ENCODE measurements at places on chromosomes 16 and 17.

DNA sequence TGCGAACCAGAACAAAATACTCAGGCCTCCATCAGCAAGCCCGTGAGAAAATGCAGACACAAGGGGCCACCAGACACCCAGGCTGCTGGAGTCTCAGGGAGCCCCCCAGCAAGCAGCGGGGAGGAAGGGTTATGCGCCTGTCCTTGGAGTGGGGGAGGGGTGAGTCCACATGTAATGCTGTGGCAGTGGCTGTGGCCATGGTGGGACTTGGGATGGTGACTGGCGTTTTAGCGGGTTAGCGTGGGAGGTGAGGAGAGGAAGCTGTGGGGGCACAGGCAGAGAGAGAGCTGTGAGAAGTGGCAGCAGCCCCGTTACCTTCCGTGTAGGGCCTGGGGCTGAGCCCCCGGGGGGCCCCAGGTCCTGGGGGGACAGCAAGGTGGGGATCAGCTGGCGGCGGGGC, 58.3 kb downstream of the SRCIN1 start:
- no peak for DNase-seq

DNA sequence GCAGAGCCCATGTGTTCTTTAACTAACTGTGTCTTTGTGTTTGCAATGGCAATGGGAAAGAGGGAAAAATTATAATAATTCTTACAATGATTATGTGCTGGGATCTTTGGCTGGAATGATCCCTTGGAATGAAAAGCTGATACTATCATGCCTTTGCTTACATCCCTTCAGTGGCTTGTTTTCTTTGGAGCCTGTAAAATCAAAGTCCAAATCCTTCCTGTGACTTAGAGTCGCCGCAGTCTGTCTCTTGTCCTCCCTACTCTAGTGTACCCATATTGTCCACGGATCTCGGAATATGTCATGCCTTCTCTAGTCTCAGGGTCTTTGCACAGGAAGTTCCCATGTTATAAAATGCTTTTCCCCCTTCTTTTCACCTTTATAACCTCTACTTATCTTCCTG, 111.7 kb upstream of the MAF start:
- no peak for DNase-seq

DNA sequence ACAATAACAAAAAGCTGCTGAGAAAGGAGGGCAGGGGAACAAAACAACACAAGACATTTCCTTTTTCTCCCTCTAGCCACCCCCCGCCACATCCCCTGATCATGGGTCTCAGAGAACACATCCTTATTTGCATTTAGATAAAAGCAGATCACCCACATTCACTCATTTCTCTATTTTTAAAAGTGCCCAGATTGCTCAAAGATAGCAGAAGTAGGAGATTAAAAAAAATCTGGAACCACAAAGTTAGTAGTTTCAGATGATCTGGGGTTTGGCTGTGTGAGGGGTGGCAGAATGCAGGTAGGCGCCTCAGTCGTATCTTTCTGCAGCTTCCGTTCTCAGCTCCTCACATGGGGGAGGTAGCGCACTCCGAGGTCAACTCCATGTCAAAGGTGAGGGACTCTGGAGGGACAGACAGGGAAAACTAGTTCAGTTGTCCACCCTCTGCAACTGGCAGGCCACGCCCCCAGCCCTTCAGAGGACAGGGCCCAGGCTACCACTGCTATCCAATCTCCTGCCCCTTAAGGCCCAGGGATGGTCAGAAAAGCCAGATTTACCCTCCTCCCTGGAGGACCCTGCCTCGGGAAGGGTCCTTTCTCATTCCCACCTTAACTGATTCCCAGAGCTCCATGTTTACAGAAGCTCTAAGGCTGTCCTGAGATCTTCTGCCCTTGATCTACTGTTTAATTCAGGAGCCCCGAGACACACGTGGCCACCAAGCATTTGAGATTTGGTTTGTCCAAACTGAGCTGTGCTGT, 27.3 kb downstream of the STAT5A start:
- DNase-seq: peak; percentile 74

DNA sequence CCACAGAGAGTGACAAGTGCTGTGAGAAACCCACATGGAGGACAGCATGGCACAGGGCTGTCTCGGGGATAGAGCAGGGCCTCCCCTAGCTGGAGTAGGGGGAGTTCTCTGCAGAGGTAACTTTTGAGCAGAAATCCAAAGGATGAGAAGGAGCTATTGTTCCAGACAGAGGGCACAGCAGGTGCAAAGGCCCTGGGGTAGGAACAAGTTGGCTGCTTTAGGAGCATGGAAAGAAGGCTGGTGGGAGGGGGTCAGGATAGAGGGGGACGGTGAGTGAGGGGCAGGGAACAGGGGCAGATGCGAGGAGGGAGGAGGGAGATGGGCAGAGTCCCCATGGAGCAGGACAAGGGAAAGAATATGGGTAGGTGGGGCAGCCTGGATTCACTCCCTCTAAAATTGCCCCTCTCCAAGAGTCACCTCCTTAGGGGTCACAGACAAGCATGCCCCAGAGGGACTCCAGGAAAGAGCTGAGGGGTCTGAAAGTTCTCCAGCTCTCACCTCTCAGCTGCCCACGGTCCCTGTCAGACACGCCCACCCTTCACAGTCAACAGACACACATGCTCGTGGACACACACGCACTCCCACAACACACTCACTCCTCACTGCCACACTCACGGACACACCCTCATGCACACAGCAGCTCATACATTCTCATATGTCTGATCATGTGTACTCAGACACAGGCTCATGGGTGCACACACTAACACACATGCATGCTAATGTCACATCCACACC, 110.7 kb downstream of the LITAF start:
- no peak for DNase-seq

- DNase-seq: peak; percentile 73
Measured at GRCh38 chr17:48439875-48440505, 10.0 kb upstream of the SKAP1 start.

DNA sequence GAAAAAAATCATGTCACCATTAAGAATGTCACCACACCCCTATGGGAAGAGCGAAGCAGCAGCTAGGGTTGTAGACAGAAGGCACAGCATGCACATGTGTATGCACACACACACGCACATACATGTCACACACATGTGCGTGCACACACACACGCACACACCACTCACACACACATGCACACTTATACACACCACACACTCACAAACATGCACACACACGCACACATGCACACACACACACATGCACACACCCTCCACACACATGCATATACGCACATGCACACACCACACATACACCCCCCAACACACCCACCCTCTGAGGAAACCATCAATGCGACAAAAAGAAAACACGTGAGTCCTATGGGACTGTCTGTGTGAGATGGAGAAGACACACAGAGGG, 205.4 kb downstream of the ENGASE start:
- DNase-seq: no peak

GRCh38 chr17:46764709-46765401, 53.6 kb downstream of the WNT3 start:
- no peak for DNase-seq

DNA sequence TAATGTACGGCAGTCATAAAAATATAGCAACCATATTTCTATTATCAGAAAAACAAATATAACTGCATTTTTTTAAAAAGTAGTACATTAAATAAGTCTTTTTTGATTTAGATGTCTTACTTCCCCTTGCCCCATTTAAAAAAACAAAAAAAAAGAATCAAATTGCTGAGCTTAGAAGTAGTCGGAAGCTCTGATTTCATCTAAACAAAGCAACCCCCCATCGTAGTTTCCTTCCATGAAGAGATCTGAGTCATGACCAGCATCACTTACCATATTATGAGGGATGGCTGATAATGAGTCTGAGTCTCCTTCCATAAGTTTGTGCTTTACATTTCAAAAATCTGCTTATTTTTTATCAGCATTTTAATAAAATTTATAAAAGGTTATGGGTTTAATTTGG, 86.2 kb downstream of the ITFG1 start:
- DNase-seq: no peak

GRCh38 chr16:10256784-10257641, 74.8 kb upstream of the GRIN2A start:
- DNase-seq: peak; percentile 73

DNA sequence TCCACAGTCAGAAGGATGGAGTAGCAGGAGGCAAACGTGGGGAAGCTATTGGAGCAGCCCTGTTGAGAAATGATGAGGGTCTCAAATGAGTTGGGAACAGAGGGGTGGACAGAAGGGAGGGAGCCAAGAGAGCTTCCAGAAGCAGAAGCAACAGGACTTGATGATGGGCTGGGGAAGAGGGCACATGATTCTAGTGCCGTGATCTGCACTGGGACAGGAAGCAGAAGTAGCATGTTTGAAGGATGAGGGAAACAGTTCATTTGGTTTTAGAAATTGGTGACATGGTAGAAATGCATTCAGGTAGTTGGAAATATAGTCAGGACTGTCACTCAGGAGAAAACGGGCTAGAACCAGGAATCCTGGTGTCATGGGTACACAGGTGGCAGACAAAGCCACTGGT, 19.4 kb downstream of the EMP2 start:
- DNase-seq: no peak

GRCh38 chr16:54473226-54473993, 186.8 kb upstream of the IRX3 start:
- no peak for DNase-seq

- no peak for DNase-seq
Measured at GRCh38 chr17:6676802-6677157, 25.2 kb downstream of the C17orf100 start.

DNA sequence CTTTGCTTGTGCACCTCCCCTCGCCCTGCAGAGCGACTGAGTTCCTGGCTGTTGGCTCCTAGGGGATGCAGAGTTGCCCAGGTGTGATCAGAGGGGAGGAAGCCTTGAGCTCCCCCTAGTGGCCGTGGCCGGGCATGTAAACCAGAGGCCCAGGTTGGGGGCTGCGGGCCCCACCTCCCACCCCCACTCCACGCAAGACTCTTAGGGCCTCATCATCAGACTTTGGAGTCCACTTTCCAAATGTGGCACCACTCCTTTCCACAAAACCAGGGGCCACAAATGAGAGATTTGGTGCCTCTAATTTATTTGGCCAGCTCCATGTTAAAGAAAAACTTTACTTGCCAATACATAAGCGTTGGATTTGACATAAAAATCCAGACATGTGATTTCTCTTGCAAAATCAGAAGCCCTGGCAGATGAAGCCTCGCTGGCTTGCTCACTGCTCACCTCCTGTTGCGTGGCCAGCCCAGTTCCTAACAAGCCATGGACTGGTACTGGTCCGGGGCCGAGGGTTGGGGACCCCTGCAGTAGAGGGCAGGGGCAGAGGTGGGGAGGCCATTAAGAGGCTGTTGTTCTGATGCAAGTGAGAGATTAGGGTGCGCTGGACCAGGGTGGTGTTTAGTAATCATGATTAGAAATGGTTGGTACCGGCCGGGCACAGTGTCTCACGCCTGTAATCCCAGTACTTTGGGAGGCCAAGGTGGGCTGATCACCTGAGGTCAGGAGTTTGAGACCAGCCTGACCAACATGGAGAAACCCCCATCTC, 28.7 kb upstream of the GAS7 start:
- DNase-seq: peak; percentile 54

DNA sequence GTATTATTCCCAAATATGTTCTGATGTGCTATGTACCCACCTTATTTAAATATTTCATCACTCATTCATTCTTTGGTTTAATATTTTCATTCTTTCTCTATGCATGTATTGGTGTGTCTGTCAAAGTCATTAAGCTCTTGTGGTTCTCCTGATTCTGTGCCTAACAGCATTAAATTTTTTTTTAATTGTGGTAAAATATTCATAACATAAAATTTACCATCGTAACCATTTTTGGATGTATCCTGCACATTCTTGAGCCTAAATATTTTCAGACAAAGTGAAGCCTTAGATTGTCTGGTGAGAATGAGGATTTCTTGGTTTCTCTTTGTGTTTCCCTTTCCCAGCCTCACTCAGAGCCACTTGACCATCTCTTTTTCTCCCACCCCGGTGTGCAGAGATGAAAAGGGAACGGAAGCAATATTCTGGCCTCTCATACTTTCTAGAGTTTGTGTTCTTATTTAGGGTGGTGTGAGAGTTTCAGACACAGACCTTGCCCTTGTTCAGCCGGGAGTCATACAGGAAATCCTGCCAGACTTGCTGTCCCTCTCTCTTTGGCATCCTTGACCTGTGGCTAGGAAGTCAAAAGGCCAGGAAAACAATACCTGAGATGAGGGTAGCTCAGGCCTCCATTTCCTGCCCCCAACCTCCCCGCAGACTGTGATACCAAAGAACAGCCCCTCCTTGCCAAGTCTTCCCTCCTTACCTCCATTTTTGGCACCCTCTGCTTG, 4.9 kb downstream of the CCL5 start:
- DNase-seq: no peak

- no peak for DNase-seq
Measured at GRCh38 chr17:51486091-51486490, 225.7 kb downstream of the UTP18 start.

- no peak for DNase-seq
Measured at GRCh38 chr17:50440172-50440837, 14.3 kb downstream of the ACSF2 start.

DNA sequence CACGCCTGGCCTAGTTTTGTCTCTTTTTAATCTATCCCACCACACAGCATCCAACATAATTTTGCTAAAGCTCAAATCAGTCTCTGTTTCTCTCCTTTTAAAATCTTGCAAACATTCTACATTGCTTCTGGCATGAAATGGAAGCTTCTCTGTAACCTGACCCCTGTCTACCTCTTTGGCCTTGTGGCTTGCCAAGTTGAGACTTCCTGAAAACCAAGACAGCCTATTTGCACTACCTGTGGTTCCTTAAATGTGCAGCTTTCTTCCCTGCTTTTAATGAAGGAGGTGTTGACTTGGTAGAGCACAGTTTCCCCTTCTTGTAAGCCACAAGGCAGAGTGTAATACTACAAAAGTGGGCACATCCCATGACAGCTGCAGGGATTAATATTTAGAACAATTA, 6.0 kb upstream of the CCL3 start:
- no peak for DNase-seq

- DNase-seq: no peak
Measured at GRCh38 chr17:74568106-74568873, 981 bp upstream of the CD300H start.

GRCh38 chr16:84677017-84677803, 22.6 kb upstream of the USP10 start:
- no peak for DNase-seq

DNA sequence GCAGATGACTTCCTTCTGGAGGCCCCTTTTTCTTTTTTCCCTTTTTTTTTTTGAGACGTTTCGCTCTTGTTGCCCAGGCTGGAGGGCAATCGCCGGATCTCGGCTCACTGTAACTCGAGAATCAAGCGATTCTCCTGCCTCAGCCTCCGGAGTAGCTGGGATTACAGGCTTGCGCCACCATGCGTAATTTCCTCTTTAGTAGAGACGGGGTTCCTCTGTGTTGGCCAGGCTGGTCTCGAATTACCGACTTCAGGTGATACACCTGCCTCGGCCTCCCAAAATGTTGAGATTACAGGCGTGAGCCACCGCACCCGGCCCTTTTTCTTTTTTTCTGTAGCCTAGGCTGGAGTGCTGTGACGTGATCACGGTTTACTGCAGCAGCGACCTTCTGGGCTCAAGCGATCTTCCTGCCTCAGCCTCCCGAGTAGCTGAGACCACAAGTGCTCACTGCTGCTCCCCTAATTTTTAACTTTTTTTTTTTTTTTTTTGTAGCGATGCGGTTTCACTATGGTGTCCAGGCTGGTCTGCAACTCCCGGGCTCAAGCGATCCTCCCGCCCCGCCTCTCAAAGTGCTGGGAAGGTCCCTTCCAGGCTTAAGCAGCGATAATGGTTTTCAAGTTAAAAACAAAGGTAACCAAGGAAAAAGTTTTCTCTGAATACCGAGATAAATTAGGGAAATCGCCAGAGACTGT, 956 bp upstream of the IST1 start:
- DNase-seq: peak; percentile 64

- no peak for DNase-seq
Measured at GRCh38 chr16:73054498-73054812, 6.5 kb upstream of the ZFHX3 start.

Data from hematopoietic multipotent progenitor cell treated with erythropoietin and hydrocortisone succinate and interleukin-3 and kit ligand, for 4 days (in vitro differentiated cells).